ENCODE measurements at places on chromosomes 7 and 10. TPM values are rescaled to one million over a fixed set of nuclear protein-coding genes. Genes with fewer than 3 reads are reported as not detected.

The SPDYE11 gene
- total RNA-seq: not detected

DNA sequence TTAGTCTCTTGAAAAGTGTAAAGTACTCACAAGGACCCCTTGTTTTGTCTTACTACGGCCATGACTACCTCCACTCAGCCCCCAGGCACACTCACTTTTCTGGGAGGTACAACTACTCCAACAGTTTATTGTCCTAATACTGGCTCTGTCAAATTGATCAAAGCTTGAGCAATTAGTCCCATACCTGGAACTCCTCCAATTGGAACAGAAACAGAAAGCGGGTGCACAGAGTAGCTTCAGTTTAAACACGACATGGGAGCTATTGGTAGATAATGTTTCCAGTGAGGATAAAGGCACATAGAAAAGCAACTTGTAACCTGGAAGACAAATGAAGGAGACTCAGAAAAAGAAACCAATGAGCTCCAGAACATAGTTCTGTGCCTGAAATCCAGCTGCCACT, 7.7 kb upstream of the GPR37 start:
- no peak overlapping the region for H3K4me3 ChIP-seq
- no peak overlapping the region for H3K27ac ChIP-seq

GRCh38 chr10:104322416-104322782, 15.9 kb downstream of the ITPRIP start:
- peaks cover 3% of the 10 kb centered on the region for H3K36me3 ChIP-seq
- peak overlapping the region; percentile 63 for H3K27ac ChIP-seq
- H3K4me1 ChIP-seq: peaks cover 21% of the 10 kb centered on the region
- no peak for DNase-seq
- H3K27me3 ChIP-seq: no peaks in the 10 kb centered on the region

The NODAL gene
- total RNA-seq: not detected

DNA sequence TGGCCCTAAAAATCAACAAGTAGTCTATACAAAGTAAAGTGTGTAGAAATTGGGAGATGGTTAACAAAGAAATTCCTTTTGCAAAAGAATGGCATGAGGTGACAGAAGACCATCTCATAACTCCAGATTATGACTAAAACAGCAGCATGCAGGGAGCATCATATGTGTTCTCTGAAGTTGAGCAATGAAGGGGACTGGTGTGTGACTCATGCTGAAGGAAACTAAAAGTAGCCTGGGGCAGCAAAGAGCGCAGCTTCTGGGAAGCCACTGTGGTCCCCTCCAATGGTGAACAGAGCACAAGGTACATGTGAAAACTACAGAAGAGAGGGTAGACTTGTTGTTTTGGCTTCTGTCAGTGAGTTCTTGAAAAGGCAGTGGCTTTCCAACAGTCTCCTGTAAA, 133.4 kb downstream of the MACC1 start:
- H3K4me1 ChIP-seq: no peaks in the 10 kb centered on the region
- no peak overlapping the region for H3K27ac ChIP-seq
- peak; percentile 65 for DNase-seq
- H3K27me3 ChIP-seq: no peaks in the 10 kb centered on the region
- H3K36me3 ChIP-seq: no peaks in the 10 kb centered on the region

GRCh38 chr10:49837685-49838084, 75.6 kb upstream of the OGDHL start:
- H3K4me1 ChIP-seq: no peaks in the 10 kb centered on the region
- H3K4me3 ChIP-seq: no peak overlapping the region

The PFKFB3 gene
- 68.0 TPM for total RNA-seq

DNA sequence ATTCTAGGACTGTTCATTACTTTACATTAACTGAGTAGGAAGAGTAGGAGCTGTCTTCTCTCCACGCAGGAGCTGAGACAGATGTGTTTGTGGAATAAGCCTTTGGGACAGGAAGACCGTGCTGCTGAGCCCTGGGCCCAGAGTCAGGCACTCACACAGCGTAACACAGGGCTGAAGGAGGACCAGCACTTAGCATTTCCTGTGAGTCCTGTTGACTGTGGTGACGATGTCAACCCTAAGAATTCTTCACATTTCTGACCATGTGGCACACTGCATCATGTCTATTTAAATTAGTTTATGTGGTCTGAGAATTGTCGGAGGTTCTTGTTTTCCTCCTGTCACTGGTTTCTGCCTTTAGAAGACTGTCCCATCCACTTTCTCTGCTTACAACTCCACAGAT, 117.2 kb downstream of the PIP4K2A start:
- no peaks in the 10 kb centered on the region for H3K36me3 ChIP-seq
- H3K27ac ChIP-seq: no peak overlapping the region
- DNase-seq: no peak
- H3K4me1 ChIP-seq: peaks cover 9% of the 10 kb centered on the region
- no peaks in the 10 kb centered on the region for H3K27me3 ChIP-seq

- no peaks in the 10 kb centered on the region for H3K27me3 ChIP-seq
- no peak for DNase-seq
- H3K4me1 ChIP-seq: peaks cover 3% of the 10 kb centered on the region
- no peak overlapping the region for H3K4me3 ChIP-seq
Measured at GRCh38 chr10:34288634-34289033, 526.5 kb downstream of the PARD3 start.

GRCh38 chr10:44478876-44479705, 94.2 kb upstream of the CXCL12 start:
- H3K27me3 ChIP-seq: no peaks in the 10 kb centered on the region
- DNase-seq: no peak
- no peaks in the 10 kb centered on the region for H3K36me3 ChIP-seq
- H3K4me3 ChIP-seq: no peak overlapping the region

GRCh38 chr7:108071551-108071950, 58.6 kb downstream of the LAMB4 start:
- no peaks in the 10 kb centered on the region for H3K36me3 ChIP-seq
- no peak for DNase-seq
- H3K27me3 ChIP-seq: no peaks in the 10 kb centered on the region
- no peaks in the 10 kb centered on the region for H3K4me1 ChIP-seq
- no peak overlapping the region for H3K27ac ChIP-seq
- no peak overlapping the region for H3K4me3 ChIP-seq

DNA sequence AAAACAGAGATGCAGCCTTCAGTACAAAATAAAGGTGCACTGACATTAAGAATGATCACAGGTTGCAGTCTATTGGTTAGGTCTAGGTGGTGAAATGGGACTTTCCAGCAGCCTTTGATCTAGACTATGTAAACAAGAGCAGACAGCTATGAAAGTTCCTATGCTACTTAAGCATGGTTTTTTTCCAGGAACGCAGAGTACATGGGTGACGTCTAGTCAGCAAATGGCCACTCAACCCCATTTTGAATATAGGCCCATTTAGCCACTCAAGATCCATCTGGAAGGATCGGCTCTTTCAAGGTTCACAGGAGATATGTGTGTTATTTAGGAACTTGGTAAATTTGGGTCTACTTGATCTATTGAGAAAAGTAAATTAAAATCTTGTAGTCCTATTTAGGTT, 1424.6 kb upstream of the LRRTM3 start:
- no peak overlapping the region for H3K4me3 ChIP-seq
- no peaks in the 10 kb centered on the region for H3K27me3 ChIP-seq
- H3K27ac ChIP-seq: no peak overlapping the region

Measured in ascending aorta (tissue), 2 donors.